ENCODE measurements at places on chromosomes 3 and 15.

DNA sequence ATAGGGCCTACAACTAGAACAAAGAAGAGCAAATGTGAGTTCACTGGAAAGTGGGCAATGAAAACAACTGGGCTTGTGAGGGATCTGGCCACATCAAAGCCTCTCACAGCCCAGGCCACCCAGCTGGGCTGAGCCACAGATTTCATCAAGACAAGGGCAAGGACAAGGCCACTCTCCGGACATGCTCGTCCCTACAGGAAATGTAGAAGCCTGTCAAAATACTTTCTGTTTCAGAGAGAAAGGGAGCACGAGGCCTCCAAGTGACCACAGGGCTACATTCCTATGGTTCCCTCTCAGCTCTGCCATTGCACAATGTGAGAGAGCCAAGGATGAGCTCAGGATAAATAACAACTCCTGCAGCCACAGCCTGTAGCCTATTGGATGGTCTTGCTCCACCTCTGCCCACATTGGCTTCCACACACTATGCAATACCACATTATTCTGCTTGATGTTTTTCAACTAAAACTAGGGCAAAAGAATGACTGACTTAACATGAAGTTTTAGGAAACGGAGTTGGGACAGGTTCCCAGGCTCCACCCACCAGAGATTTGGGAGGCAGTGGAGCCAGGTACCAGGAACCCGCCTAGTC, 12.1 kb downstream of the TBC1D2B start:
- peak; percentile 82 for DNase-seq

DNA sequence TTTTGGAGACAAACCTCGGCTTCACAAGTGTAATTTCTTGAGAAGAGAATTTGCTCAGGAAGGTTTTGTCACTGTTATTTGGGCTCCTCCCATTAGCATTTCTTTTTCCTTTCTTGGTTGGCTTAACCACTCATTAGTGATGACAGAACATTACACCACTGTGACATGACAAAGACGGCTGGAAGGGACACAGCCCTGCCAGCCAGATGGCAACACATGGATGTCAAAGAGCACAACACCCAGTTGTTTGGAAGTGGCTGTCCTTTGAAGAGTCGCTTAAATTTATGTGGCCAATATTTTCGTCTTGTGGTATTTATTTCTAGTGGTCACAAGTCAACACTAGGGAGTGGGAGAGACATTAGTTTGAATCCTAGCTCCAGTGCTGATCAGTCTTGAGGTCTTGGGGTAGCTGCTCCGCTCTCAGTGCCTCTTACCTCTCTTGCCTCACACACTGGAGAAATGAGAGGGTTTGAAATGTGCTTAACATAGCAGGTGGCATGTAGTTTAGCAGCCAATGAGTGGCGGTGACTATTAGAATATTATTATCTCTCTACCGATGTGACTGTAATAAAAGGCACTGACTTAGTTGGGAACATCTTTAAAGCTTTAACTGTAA, 92.8 kb downstream of the FRMD4B start:
- DNase-seq = no peak

DNA sequence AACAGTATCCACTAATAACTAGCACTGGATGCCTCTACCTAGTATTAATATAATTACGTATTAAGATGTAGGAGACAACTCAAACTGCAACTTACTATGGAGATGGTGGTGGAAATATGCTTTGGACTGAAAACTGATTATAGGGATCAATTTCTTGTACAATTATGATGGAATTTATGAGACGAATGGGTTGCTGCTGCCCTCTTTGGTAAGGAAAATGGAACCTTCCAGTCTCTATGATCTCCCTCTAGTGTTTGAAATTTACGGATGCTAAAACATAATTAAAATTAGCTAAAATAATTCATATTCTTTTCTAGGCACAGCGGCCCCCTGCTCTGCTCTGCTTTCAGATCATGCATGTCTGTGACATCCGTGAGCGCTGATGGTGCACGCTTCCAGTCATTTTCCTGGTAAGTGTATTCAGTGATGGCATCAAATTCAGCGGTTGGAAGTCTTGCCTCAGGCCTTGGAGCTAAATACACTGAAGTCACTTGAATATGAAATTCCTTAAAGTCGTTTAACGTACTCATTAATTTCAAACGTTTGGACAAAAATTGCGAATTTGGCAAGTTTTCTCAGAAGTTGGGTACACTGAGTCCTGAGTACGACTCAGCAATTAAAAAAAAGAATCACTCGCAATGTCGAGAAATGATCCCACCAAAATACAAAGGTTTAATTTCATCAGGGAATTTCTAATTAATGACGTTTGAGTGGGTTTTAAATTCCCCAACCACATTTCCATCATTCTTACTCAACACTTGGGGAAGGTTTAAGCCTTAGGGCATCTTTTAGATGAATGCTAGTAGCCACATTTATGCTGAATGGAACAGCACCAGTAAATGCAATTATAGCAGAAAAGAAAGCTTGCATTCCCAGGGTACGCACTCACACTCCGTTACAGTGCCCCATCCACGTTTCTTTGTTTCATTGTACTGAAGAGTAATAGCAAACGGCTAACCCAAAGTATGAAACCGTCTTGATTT, 132.6 kb downstream of the NR2F2 start:
- DNase-seq = no peak

DNA sequence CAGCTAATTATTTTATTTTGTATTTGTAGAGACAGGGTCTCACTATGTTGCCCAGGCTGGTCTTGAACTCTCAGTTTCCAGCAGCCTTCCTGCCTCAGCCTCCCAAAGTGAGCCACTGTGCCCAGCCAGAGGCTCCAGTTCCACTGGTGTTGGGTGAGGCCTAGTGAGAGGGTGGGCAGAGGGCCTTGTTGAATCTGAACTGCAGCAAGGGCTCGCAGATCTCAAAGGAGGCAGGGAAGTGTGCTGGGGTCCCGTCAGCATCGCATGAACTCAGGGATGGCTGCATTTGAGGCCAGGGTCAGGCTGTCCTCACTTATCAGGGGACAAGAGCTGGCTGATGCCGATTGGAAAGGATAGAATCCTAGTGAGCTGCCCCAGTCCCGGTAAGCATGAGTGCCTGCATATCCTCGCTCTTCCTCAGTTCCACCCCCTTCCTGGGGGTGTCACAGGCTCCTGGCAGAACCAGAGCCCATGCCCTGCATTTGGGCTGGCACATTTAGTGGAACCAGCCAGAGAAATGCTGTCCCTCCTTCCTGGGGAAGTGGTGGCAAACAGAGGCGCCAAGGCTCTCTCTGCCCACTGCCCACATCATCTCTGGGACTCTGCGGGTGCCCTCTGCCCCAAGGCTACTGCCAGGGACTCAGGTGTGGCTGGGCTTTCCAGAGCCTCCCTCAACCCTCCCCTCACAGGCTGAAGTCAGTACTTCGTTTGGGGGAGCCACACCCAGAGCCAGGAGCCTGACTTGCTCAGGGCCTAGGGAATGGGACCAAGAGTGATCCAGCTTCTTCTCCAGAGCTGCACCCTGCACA, 24.1 kb downstream of the ALS2CL start:
- peak; percentile 9 for DNase-seq

DNA sequence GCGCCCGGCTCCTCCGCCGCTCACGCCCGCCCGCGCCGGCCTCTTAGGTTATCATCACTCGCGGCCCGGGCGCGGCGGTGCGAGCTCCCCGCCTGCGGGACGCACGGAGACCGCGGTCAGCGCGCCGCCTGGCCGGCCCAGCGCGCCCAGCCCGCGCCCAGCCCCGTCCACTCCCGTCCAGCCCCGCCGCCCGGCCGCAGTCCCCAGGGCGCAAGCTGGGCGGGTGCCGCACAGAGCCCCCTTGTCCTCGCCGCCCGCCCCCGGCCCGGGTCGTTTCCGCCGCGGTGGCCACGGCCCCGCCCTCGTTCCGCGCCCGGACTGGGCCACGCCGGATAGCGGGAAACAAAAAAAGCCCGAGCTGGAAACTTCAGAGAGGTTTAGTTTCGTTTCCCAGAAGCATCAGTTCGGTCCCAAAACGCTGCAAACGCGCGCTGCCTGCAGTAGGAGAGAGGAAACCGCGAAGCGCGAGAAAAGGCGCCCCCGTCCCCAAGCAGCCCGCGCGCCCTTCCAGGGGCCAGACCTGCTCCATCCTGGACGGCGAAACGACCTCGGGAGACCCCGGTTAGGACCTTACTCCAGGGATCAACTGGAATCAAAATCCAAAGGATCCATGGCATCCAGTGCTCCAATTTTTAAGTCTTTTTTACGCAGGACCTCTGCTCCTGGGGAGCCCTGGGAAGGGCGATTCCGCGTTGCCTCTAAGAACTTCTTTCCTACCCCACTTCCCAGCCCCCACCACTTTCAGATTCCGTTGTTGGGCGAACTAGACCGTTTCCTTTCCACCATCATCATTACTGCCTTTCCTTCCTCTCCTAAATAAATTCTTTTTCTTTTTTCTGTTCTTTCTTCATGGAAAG, at the start of gene ATP10A:
Gene ATP10A (minus strand): TSS at position 217 of the 857 bp plus-strand sequence. CDS start 231 bp downstream, outside the sequence.
- DNase-seq = peak; percentile 32

DNA sequence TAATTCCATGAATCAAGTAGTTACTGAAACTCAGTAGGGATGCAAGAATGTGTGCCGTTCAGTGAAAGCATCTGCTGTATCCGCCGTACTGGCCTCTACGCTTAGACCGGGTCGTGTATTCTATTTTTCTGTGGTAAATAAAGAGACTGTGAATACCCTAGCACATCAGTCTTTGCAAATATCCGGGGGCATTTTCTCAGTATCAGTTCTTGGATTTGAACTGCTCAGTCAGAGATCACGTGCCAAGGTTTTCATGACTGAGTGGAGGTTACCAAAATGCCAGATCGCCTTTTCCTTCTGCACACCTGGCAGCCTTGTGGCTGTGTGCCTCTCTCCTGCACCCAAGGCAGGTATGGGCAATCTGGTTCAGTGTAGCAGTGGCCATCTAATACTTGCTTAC, 377.0 kb downstream of the OCA2 start:
- no peak for DNase-seq

DNA sequence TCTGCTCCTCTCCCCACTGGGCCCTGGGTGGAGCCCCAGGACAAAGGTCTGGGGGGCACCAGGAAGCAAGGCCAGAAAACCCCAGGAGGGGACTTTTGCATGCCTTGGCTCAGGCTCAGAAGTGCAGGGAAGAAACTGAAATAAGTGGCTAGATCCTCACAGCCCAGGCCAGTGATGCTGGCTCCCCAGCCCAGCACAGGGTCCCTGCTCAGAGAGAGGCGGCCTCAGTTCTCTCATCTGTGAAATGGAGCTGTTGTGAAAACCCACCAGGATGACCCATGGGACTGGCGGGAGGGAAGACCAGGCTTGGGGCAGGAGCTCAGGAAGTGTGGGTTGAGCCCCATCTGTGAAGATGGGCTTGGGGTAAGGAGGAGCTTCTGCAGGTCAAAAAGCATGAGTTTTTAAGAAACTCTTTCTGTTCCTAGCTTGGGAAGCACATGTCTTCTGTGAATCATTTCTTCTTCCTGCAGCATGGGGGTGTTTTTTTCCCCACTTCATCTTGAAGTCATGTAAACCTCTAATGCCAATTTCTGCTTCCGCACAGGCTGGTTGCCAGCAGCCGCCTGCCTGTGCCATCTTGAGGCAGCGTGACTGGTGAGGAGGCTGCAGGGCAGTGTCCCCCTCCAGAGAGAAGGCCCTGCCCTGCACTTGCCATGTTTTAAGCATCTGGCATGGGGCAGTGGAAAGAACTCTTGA, 118.6 kb downstream of the SMAD6 start:
- no peak for DNase-seq

GRCh38 chr3:70981231-70981880, 602.2 kb downstream of the FOXP1 start:
- no peak for DNase-seq

GRCh38 chr3:69451594-69451993, 65.7 kb upstream of the FRMD4B start:
- DNase-seq = no peak

GRCh38 chr3:16520970-16521881, 7.7 kb upstream of the RFTN1 start:
- no peak for DNase-seq

- DNase-seq = no peak
Observed at GRCh38 chr15:69392352-69392751, 21.8 kb upstream of the KIF23 start.

DNA sequence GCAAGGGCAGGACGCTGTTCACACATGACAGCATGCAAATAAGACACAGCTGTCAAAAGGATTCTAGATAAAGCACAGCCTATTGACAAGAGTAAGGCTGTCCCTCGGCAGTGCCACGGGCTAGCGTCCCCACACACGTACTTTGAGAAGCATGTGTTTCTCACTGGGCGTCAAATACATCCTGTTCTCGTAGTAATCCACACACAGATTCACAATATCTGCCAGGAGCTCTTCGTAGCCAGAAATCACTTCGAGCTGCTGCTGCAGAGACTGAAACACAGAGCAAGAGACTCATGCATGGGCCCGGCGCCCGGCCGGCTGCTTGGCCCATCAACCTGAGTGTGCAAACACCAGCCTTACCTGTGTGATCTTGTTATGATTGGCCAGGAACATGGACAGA, 41.1 kb downstream of the CYFIP1 start:
- DNase-seq = no peak

GRCh38 chr3:142216321-142216720, 9.1 kb downstream of the GK5 start:
- DNase-seq = no peak

- DNase-seq = no peak
Observed at GRCh38 chr15:67145710-67146109, 80.3 kb downstream of the SMAD3 start.

DNA sequence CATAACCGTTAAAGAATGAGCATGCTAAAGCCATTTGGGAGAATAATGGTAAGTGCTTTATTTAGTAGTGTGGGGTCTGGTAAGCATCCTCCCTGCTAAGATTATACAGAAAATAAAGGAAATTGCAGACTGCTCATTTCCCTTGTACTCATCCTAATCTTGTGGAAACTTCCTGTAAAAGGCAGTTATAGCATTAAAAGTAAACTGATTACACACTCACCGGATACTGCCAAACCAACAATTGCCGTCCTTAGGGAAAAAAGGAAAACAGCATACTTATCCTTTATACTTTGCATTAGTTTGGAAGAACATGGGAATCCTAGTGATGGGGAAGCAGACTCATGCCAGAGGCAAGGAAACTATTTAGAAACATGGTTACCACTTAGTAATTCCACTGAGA, 5.3 kb upstream of the SPRED1 start:
- DNase-seq = no peak

GRCh38 chr15:97085731-97086130, 755.2 kb downstream of the NR2F2 start:
- no peak for DNase-seq

- DNase-seq = no peak
Observed at GRCh38 chr3:101217472-101218245, 102.7 kb downstream of the IMPG2 start.

DNA sequence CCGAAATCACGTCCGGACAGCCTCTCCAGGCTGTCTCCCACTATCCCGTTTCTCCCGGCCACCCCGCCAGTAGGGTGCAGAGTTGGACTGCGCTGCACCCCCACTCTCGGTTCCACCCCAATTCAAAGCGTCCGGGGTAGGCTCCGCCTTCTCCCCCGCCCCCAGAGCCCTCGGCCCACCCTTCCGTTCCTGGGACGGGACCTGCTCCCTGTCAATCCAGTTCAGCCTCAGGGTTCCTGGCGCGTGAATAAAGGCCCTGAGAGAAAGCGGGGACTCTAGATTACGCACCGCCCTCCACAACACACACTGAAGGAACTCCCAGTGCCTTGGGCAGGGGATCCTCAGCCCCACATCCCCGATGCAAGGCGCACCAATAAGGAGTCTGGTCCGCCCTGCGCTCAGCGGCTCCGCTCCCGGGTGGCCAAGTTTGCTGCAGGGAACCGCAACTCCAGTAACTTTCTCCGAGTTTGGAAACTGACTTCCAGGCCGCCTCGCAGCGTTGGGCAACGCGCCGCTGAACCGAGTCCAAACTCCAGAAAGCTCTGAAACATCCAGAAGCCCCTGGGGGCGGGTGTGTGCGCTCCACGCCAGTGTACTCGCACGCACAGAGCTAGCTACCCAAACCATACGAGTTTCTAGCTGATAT, 1.9 kb downstream of the ADAMTS9 start:
- peak; percentile 97 for DNase-seq

- no peak for DNase-seq
Observed at GRCh38 chr3:25365636-25366035, 62.4 kb upstream of the RARB start.
